ENCODE measurements at places on chromosomes 1 and 21. TPM values are rescaled to one million over a fixed set of nuclear protein-coding genes. Genes with fewer than 3 reads are reported as not detected.

GRCh38 chr1:6126028-6126427 lies 54.1 kb downstream of the CHD5 start:
- DNase-seq: no peak

- DNase-seq: no peak
Measured at GRCh38 chr1:112399456-112399855, 3.4 kb downstream of the CTTNBP2NL start.

GRCh38 chr1:88647749-88648415 lies 36.2 kb upstream of the PKN2 start:
- no peak for DNase-seq

- no peak for DNase-seq
Measured at GRCh38 chr1:201595381-201595780, 56.5 kb downstream of the NAV1 start.

DNA sequence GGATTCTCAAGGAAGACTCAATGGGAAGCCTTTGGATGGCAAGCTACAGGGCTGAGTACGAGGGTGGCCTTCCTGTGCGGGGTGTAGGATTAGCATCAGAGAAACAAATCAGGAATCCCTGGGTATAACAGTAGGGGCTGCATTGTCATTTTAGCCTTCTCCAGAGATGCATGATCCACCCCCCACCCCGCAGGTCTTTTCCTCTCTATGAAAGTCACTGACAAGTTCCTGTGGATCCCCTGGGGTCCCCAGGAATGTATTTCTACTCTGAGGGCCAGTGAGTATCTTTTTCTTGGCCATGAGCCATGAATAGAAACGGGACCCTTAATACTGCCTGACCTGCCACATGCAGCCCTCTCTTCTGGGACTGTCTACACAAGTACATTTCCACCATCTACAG lies 473.0 kb upstream of the VAMP3 start:
- DNase-seq: no peak

The ARHGEF19 gene
- 2.0 TPM for total RNA-seq

DNA sequence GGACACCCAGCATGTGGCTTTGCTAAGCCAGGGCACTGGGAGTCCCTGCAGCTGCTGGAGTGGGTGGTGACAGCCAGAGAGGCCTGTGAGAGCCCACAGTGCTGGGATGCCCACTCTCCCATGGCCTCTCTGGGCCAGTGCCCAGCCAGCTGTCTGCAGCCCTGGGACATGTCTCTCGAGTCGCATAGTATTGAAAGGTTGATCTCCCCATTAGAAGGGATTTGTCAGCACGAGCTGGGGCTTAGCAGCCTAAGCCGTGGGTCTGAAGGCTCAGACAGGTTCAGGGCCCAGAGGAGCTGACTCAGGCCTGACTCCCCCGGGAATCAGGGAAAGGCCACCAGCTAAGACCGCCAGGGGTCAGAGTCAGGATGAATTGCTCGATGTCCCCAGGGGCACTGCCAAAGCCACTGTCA lies 53.5 kb downstream of the FOXD2 start:
- DNase-seq: peak; percentile 48

- DNase-seq: no peak
Measured at GRCh38 chr1:101820071-101820470, 176.7 kb downstream of the OLFM3 start.

- peak; percentile 91 for DNase-seq
Measured at GRCh38 chr1:19437891-19438294, 47.4 kb downstream of the CAPZB start.

The NTMT2 gene
- total RNA-seq: 5.9 TPM

DNA sequence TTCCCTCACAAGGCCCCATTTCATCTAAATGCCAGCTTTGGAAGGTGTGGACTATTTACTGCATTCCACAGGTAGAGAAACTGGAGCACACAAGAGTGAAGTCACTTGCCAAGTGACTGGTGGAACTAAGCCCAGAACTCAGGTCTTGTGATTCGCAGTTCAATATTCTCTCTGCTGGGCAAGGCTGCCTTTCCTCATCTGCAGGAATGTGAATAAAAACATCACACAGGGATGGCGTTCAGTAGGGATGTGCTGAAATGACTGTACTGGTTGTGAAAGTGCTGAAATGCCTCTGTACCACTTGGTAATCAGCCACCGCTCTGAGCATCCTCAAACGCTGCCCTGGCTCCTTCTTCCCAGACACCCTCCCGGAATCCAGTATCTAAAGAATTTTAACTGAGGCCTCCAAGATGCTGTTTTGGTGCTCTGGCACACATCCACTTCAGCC lies 145.6 kb downstream of the HIVEP3 start:
- no peak for DNase-seq

The TBX15 gene
- 0.64 TPM for total RNA-seq

The RHEX gene
- 1.0 TPM for total RNA-seq

The UTS2 gene
- total RNA-seq: not detected

GRCh38 chr1:167716000-167716271 lies 5.8 kb upstream of the MPZL1 start:
- no peak for DNase-seq

DNA sequence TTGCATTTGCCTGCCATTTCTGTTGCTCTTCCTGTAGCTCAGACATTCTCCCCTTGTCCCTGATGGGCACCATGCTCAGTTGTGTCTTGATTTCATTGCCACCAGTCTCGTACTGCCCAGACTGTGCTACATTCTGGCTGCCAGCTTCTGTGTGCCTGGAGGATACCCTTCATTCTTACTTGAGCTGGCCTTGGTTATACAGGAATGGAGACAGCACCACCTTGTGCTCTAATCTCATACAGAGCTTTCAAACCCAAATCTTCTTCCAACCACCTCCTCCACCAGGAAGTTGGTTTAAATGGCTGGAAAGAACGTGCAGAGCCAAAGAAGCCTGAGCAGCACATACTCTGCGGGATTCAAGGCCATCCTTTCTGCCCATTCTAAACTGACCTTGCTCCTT lies 165.3 kb downstream of the SLC35F3 start:
- no peak for DNase-seq

DNA sequence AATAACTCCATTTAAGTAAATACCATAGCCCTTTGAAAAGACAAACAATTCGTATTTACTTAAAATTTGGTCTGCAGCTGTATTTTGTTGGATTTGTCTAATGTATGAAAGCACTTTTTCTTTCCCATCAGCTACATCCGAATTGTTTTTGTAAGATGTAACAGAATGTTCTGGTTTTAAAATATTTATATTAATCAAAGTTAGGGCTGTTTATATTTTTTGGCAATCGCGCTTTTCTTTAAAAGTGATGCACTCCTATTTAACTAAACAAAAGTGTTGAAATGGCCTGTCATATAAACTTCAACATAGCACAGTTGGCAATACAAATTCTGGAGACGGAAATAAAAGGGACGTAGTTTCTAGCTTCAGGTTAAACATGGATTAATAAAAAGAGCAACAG lies 216.3 kb upstream of the ADGRL2 start:
- no peak for DNase-seq

- DNase-seq: no peak
Measured at GRCh38 chr1:107787299-107787698, 177.7 kb downstream of the VAV3 start.

DNA sequence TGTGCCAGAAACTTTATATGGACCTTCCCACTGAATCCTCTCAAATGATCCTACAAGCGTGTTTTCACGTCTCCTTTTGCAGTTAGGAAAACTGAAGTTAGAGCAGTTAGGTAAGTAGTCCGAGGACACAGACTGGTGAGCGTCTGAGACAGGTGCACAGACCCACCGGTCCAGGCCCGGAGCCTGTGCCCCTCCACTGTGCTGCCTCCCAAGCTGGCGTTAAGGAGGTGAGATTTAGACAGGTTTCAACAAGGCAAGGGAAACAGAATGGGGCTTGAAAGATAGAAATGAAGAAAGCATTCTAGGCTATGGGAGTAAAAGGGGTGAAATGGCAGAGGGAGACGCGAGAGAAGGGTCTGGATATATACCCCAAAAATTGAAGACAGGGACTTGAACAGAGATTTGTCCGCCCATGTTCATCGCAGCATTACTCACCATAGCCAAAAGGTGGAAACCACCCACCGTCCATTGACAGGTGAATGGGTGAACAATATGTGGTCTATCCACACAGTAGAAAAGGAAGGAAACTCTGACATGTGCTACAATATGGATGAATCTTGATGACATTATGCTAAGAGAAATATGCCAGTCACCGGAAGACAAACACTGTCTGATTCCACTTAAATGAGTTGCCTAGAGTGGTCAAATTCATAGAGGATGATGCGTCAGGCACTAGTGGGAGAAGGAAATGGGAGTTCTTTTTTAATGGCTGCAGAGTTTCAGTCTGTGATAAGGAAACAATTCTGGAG lies 15.7 kb upstream of the PKP1 start:
- DNase-seq: no peak

- no peak for DNase-seq
Measured at GRCh38 chr1:37021502-37021901, 12.8 kb downstream of the GRIK3 start.

GRCh38 chr1:4529446-4530165 lies 124.8 kb upstream of the AJAP1 start:
- no peak for DNase-seq

The SELENBP1 gene
- total RNA-seq: 99.1 TPM

The HHIPL2 gene
- total RNA-seq: not detected

The S100B gene
- 3.5 TPM for total RNA-seq

The IL20 gene
- not detected for total RNA-seq

- DNase-seq: peak; percentile 98
Measured at GRCh38 chr1:2205191-2205952, 10.8 kb upstream of the FAAP20 start.

DNA sequence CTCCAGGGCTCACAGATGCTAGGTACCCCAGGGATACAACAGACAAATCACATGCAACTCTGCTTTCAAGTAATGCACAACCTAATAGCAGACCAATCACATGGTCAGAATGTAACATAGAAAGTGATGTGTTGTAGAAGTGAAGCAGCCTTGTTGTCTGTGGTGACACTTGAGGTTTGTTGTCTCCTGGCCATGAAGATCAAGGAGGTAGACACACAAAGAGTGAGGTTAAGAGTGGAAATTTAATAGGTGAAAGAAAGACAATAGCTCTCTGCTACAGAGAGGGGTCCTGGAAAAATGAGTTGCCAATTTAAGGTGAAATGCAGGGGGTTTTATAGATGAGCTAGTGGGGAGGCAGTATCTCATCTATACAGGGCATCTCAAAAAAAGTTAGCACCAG lies 2.5 kb upstream of the TMEM9 start:
- DNase-seq: no peak

DNA sequence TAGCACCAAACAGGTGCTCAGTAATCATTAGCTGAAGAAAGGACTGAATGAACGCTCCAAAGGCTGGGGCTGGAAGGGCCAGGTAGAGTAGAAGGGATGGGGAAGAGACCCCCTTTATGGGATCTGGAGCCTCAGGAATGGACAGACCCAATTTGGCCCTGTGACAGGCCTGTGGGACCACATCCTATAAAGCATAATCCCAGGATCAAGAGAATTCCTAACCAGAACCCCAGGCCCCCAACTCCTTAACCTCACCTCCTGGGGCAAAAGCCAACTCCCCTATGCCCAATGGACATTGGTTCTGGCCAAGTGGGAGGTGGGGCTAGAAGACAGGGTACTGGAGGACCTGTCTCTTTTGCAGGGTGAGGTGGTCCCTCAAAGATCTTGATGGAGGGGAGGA lies 9.2 kb downstream of the HPCAL4 start:
- DNase-seq: no peak

The MYOM3 gene
- total RNA-seq: 409 TPM

- DNase-seq: no peak
Measured at GRCh38 chr1:147273409-147274336, 31.2 kb downstream of the CHD1L start.

The CD164L2 gene
- not detected for total RNA-seq

- DNase-seq: no peak
Measured at GRCh38 chr1:193237381-193237978, 51.1 kb upstream of the B3GALT2 start.

The COL11A1 gene
- 0.42 TPM for total RNA-seq

GRCh38 chr1:30877205-30877912 lies 31.2 kb downstream of the SDC3 start:
- DNase-seq: peak; percentile 84

GRCh38 chr21:15164678-15165303 lies 100.0 kb upstream of the NRIP1 start:
- no peak for DNase-seq

GRCh38 chr1:199124351-199124750 lies 485.5 kb downstream of the PTPRC start:
- no peak for DNase-seq

- DNase-seq: no peak
Measured at GRCh38 chr1:156707417-156708217, 2.2 kb upstream of the CRABP2 start.

GRCh38 chr1:222792744-222793143 lies 22.1 kb upstream of the DISP1 start:
- no peak for DNase-seq

The BTBD8 gene
- total RNA-seq: 4.4 TPM

The BCL10 gene
- 8.4 TPM for total RNA-seq

- no peak for DNase-seq
Measured at GRCh38 chr1:41918450-41919043, at the start of gene HIVEP3. Gene HIVEP3 (minus strand): TSS chr1:41918922.

- no peak for DNase-seq
Measured at GRCh38 chr1:208654241-208654640, 410.1 kb upstream of the PLXNA2 start.

- no peak for DNase-seq
Measured at GRCh38 chr21:27419153-27419552, 452.3 kb upstream of the ADAMTS5 start.

- DNase-seq: no peak
Measured at GRCh38 chr1:202245391-202245790, 51.8 kb downstream of the LGR6 start.

DNA sequence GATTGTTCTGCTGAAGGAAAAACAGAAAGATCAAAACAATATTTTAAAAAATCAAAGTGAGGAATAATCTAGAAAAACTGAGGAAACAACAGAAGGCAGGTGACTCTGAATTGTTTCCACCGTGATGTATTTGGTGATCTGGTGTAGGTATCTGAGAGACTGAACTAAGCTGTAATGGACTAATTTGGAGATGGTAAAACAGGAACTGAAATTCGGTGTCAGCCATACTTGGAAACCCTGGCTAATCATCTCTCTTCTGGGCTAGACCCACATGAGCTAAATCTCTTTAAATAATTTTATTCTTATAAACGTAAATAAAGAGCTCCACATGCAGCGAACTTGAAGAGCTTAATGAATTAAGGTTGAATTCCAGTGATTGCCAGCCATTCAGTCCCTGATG lies 1226.1 kb downstream of the NCAM2 start:
- DNase-seq: no peak

- DNase-seq: no peak
Measured at GRCh38 chr1:116434849-116435248, 61.8 kb downstream of the ATP1A1 start.

The AMY2A gene
- not detected for total RNA-seq

The SMG5 gene
- 84.5 TPM for total RNA-seq

Data from left ventricle myocardium superior (tissue), 1 donor.